ENCODE measurements at places on chromosomes 12 and 14. TPM values are rescaled to one million over a fixed set of nuclear protein-coding genes. Genes with fewer than 3 reads are reported as not detected.

The DAO gene
- not detected for total RNA-seq

The EFS gene
- 2.5 TPM for total RNA-seq

The POLE2 gene
- 1.0 TPM for total RNA-seq

The RPL10L gene
- total RNA-seq: not detected

The DPPA3 gene
- not detected for total RNA-seq

The SLC2A14 gene
- total RNA-seq: 0.08 TPM

The KCNC2 gene
- total RNA-seq: not detected

The KRT1 gene
- not detected for total RNA-seq

The KRT82 gene
- total RNA-seq: not detected

The FAM90A1 gene
- 0.58 TPM for total RNA-seq

The MIP gene
- not detected for total RNA-seq

The ZNF410 gene
- total RNA-seq: 20.8 TPM

The SPTB gene
- total RNA-seq: 463 TPM

The SLC35F4 gene
- total RNA-seq: not detected

Measured in psoas muscle (tissue), 8 donors.